ENCODE measurements at places on chromosomes 1 and 21. TPM values are rescaled to one million over a fixed set of nuclear protein-coding genes. Genes with fewer than 3 reads are reported as not detected.
A peak's percentile ranks its signal among the peaks of the same experiment; 100 is the strongest.

Gene ACOT11
- total RNA-seq = 1.1 TPM

DNA sequence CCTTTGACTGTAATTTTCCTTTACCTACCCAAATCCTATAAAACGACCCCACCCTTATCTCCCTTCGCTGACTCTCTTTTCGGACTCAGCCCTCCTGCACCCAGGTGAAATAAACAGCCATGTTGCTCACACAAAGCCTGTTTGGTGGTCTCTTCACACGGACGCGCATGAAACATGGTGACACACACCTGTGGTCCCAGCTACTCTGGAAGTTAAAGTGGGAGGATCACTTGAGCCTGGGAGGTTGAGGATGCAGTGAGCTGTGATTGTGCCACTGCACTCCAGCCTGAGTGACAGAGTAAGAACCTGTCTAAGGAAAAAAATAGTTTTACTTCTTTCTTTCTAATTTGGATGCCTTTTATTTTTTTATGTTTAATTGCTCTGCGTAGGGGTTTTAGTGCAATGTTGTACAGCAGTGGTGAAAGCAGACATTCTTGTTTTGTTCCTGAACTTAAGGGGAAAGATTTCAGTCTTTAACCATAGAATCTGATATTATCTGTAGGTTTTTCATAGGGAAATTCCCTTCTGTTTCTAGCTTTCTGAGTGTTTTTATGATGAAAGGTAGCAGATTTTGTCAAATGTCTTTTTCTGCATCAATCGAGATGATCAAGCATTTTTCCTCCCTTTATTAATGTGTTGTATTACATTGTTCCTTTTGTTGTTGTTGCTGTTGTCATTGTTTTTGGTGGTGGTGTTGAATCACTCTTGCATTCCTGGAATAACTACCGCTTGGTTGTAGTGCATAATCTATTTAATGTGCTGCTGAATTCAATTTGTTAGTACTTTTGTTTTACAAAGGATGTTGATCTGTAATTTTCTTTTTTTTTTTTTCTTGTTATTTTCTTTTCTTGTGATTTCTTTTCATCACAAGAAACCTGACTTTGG, 497.4 kb downstream of the DISC1 start:
- peaks cover 5% of the 10 kb centered on the region for H3K27me3 ChIP-seq
- no peak for DNase-seq
- H3K36me3 ChIP-seq = no peaks in the 10 kb centered on the region
- no peak overlapping the region for H3K4me3 ChIP-seq
- H3K4me1 ChIP-seq = no peaks in the 10 kb centered on the region
- H3K27ac ChIP-seq = no peak overlapping the region

GRCh38 chr1:180515364-180515763, 13.0 kb upstream of the ACBD6 start:
- no peaks in the 10 kb centered on the region for H3K36me3 ChIP-seq
- no peak overlapping the region for H3K27ac ChIP-seq
- no peak overlapping the region for H3K4me3 ChIP-seq
- DNase-seq = no peak
- H3K27me3 ChIP-seq = no peaks in the 10 kb centered on the region
- no peaks in the 10 kb centered on the region for H3K4me1 ChIP-seq

Gene MPZ
- 0.37 TPM for total RNA-seq

Gene GNG12
- total RNA-seq = 21.8 TPM

Gene TTC39A
- 1.3 TPM for total RNA-seq

Gene NTMT2
- not detected for total RNA-seq

GRCh38 chr1:51726051-51726450, 109.2 kb downstream of the OSBPL9 start:
- peak overlapping the region; percentile 79 for H3K27ac ChIP-seq
- H3K4me3 ChIP-seq = no peak overlapping the region
- DNase-seq = no peak

Gene AUNIP
- total RNA-seq = not detected

Gene PPIAL4G
- total RNA-seq = 0.17 TPM
